ENCODE measurements at places on chromosomes 2 and 18. TPM values are rescaled to one million over a fixed set of nuclear protein-coding genes. Genes with fewer than 3 reads are reported as not detected.

SH3RF3 gene
- 10.8 TPM for total RNA-seq

OTOF gene
- total RNA-seq: 0.13 TPM

SRD5A2 gene
- total RNA-seq: not detected

RAB6C gene
- total RNA-seq: not detected

RBM43 gene
- 26.4 TPM for total RNA-seq

RAX gene
- not detected for total RNA-seq

PIKFYVE gene
- 64.3 TPM for total RNA-seq

LYG2 gene
- not detected for total RNA-seq

PEX13 gene
- 36.2 TPM for total RNA-seq

RESP18 gene
- total RNA-seq: not detected

POU3F3 gene
- total RNA-seq: not detected

STARD6 gene
- 1.2 TPM for total RNA-seq

CNTNAP5 gene
- total RNA-seq: not detected

TANK gene
- total RNA-seq: 100 TPM

ARMC9 gene
- total RNA-seq: 53.9 TPM

CHRNG gene
- total RNA-seq: not detected

TMEFF2 gene
- not detected for total RNA-seq

UGT1A5 gene
- total RNA-seq: not detected

SLC8A1 gene
- total RNA-seq: 139 TPM

UGT1A10 gene
- total RNA-seq: not detected

FAM98A gene
- 46.3 TPM for total RNA-seq

ASPRV1 gene
- total RNA-seq: 0.54 TPM

CFAP65 gene
- total RNA-seq: 0.22 TPM

NYAP2 gene
- not detected for total RNA-seq

UBE2E3 gene
- total RNA-seq: 48.8 TPM

CACNB4 gene
- 102 TPM for total RNA-seq

GREB1 gene
- 0.43 TPM for total RNA-seq

DTNA gene
- total RNA-seq: 1.8 TPM

IL36A gene
- total RNA-seq: not detected

ST8SIA3 gene
- not detected for total RNA-seq

TRIM43 gene
- total RNA-seq: not detected

CD28 gene
- under 0.01 TPM for total RNA-seq

DTNB gene
- total RNA-seq: 9.5 TPM

STPG4 gene
- total RNA-seq: 0.52 TPM

CXCR2 gene
- not detected for total RNA-seq

LRRTM1 gene
- not detected for total RNA-seq

STRADB gene
- 42.1 TPM for total RNA-seq

TRIM54 gene
- total RNA-seq: not detected

REG3A gene
- total RNA-seq: not detected

GAL3ST2 gene
- total RNA-seq: 0.26 TPM

TXNDC2 gene
- not detected for total RNA-seq

RDH14 gene
- 26.9 TPM for total RNA-seq

PRLH gene
- not detected for total RNA-seq

ZNF396 gene
- total RNA-seq: 4.5 TPM

SERPINB10 gene
- not detected for total RNA-seq

PASK gene
- total RNA-seq: 3.7 TPM
